ENCODE measurements at places on chromosomes 5 and 9.

GRCh38 chr5:82111191-82111590 is 139.4 kb downstream of the ATG10 start:
- DNase-seq, result no peak

DNA sequence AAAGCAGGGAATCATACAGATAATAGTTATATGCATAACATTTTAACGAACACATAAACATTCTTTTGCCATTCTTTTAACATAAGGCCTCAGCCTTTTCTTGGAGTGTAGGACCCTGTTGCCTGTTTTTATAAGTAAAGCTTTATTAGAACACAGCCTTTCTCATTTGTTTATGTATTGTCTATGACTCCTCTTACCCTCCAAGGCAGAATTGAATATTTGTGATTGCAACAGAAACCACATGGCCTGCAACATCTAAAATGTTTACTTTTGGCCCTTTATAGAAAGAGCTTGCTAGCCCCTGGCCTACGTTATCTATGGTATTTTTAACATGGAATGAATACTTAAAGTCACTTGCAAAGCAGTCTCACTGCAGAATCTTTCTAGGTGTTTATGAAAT is 2.6 kb downstream of the SLC31A1 start:
- no peak for DNase-seq

- no peak for DNase-seq
These were observed 330.8 kb downstream of the KDM4C start for GRCh38 chr9:7088611-7089010.

DNA sequence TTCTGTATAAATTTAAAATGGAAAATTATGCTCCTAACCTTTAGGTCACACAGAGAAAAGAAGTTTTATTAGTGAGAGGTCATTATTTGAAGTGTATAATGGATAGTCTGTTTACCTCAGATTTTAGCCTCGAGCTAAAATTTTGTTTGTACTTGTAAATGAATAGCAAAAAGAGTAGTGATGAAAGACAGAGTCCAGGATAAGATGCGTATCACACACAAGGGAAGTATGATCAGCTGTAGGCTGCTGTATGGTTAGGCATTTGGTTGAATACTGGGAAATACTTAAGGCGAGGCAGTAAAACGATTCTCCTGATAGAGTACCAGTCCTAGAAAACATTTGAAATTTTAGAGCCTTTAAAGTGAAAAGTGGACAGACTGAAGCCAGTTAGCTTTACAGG is 92.7 kb downstream of the FBXL7 start:
- no peak for DNase-seq

- DNase-seq, result no peak
These were observed 41.7 kb downstream of the TMEM161B start for GRCh38 chr5:88226881-88227450.

DNA sequence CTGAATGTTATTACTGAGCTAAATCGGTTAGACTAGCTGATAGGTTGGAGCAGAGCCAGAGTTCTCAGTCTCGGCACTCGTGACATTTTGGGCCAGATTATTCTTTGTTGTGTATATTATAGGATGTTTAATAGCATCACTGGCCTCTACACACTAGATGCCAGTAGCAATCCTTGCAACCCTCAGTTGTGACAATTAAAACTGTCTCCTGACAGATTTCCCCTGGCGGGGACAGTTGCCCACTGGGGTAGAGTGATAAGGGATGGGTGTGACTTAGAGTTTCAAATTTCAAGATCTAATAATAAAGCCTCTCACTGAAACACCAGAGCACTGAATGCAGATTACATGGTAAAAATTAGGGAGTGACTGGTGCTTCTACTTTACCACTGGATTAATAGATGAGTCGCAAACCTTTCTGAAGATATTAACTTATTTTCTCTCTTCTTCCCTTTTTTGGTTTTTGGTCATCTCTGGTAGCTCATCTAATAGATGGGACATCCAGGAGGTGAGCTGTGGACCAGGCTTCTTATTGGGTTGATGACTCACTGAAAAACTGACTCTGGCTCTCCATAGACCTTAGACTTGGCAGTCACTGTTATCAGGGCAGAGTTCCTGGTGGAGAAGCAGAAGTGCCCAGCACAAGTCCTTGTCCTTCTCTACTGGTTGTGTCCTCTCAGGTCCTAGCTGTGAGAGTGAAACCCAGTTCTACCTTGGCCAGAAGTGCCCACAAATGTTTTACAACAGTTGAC is 150.3 kb downstream of the UNC13B start:
- DNase-seq, result no peak

DNA sequence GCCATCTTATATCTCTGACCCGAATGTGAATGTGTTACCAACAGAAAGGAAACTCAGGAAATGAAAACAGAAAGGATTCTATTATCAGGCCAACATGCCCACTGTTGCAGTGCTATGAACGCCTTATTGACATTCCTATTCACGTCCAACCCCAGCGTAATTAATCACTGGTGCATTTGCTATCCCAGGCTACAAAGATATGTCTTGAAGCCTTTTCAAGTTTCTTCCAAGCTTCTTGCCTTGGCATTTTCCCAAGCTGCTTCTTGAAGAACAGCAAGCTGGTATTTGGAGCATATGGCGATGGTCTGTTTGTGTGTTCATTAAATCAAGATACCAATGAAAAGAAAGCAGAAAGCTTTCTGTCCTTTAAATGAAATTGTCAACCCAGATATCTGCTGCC is 579.2 kb upstream of the ZNF462 start:
- no peak for DNase-seq

DNA sequence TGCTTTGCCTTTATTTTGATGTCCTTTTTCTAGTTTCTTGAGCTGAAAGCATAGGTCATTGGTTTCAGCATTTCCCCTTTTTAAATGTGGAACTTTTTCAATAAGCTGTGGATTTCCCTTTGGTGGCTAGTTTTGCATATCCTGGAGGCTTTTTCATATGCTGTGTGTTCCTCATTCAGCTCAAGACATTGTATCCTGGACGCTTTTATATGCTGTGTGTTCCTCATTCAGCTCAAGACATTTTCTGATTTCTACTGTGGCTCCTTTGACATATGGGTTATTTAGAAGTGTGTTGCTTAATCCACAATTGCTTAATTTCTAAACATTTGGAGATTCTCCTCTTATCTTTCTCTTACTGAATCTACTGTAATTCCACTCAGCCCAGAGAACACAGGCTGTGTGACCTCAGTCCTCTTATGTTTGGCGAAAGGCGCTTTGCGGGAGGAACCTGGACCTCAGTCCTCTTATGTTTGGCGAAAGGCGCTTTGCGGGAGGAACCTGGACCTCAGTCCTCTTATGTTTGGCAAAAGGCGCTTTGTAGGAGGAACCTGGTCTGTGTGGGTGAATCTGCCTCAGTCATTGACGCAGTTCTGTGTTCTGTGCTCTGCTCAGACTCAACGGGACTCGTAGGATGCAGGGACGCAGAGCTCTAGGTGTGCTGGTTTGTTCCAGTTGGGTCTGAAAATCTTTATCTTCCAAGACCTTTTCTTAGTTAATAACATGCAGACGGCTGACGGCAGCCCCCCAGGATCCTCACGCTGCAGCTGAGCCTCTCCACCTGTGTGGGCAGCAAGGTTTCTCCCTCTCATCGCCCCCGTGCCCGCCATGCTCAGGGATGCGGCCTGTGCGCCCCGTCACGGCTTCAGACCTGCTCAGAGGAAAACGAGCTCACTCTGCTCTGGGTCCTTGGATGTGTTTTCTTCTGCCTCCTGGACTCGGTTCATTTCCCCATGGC is 6.0 kb upstream of the SLC9A3 start:
- no peak for DNase-seq

DNA sequence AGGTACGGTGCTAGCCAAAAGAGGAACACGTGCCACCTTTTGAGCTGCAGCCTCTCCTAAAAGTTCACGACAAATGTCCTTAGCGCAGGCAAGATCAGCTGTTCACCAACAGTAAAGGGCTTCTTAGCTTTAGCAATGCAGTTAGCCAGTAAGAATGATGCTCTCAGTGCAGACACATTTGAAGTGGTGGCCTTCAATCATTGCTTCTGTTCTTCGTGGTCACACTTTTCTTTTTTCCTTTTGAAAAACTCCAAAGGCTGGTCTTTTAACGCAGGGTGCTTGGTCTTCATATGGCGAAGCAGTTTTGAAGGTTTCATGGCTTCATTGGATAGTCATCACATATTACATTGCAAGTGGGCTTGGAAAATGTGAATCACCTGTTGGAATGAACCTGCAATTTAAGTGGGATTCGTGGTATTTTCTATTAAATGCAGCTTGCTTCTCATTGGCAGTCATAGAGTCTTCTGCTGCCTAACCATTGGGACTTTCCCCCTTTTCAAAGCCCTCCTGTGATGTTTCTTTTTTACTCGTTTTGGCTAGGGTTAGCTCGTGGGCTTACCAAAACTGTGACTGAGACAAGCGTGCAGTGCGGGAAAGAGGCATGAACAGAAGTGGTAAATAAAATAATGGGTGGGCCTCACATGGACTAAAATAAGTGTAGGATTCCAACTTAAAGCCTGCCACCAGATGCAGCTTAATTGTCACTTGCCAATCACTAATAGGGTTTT is 100.9 kb downstream of the MRPL36 start:
- no peak for DNase-seq

Measured in adrenal gland (tissue), 19 donors.